Stimulated activated CD8-positive, alpha-beta memory T cell treated with anti-CD3 and anti-CD28 coated beads, Interleukin-7, amount 100 ng/mL, for 4 hours (primary cell): ENCODE measurements at places on chromosomes 1 and 21.

DNA sequence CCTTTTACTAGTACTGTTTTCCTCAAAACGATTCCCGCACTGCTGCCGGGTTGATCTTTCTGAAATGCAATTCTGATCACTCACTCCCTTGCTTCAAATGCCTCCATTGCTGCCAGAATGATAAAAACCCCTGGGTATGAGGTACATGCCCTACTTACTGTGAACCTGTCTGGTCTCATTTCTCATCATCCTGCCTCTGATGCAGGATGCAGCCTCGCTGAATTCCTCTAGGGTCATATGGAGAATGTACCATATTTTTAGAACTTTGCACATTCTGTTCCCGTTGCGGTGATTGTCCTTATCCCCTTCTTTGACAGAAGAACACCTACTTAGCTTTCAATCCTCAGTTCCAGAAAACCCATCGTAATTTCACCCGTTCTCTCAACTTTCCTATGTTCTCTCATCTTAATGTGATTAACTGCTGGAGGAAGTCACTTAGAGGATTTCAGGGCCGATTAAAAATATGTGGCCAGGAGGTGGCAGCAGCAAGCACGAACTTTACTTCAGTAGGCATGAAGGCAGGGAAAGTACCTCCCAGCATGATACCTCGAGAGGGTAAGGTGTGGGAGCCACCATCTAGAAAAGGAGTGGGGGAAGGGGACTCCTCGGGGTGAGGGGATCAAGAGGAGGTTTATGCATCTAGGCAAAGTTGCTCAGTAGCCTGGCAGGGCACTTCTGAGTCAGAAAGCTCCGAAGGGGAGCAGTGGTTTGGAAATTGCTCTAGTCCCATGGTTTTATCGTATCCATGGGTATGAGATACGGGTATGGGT is 361.5 kb upstream of the ZP4 start:
- DNase-seq: no peak

DNA sequence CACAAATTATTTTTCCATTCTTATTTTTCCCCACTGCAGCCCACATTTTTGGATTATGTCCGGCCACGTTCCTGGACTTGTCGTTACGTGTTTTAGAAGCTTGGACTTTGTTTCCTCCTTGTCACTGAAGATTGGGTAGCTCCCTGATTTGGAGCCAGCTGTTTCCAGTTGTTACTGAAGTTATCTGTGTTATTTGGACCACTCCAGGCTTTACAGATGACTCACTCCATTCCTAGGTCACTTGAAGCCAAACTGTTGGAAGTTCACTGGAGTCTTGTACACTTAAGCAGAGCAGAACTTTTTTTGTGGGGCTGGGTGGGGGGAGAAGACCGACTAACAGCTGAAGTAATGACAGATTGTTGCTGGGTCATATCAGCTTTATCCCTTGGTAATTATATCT is 12.2 kb upstream of the AXDND1 start:
- no peak for DNase-seq

DNA sequence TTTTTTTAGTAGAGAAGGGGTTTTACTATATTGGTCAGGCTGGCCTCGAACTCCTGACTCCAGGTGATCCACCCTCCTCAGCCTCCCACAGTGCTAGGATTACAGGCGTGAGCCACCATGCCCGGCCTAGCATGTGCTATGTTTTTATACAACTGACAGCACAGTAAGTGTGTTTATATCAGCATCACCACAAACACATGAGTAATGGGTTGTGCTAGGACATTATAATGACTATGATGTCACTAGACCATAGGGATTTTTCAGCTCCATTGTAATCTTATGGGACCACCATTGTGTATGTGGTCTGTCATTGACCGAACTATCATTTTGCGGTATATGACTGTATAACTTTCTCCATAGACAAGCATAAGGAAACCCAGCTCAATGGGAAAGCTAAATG is 6.3 kb downstream of the LEFTY2 start:
- DNase-seq: no peak

DNA sequence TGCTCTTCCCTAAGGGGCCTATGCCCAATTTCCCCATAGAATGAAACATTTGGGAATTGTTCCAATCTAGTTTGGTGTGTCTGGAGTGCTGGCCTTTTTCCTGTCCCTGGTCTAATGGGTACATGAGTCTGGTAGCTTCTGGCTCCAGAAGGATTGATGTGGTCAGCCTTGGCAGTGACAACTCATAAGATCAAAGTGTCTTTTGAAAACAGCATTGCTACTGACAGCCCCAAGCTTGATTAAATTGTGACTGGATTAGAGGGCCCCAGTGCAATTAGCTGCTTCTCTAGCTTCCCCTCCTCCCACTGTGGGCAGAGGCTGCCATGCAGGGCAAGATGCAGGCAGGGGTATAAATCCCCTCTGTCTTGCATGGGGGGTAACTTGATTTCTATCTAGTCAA is 130.9 kb downstream of the UCK2 start:
- DNase-seq: no peak

DNA sequence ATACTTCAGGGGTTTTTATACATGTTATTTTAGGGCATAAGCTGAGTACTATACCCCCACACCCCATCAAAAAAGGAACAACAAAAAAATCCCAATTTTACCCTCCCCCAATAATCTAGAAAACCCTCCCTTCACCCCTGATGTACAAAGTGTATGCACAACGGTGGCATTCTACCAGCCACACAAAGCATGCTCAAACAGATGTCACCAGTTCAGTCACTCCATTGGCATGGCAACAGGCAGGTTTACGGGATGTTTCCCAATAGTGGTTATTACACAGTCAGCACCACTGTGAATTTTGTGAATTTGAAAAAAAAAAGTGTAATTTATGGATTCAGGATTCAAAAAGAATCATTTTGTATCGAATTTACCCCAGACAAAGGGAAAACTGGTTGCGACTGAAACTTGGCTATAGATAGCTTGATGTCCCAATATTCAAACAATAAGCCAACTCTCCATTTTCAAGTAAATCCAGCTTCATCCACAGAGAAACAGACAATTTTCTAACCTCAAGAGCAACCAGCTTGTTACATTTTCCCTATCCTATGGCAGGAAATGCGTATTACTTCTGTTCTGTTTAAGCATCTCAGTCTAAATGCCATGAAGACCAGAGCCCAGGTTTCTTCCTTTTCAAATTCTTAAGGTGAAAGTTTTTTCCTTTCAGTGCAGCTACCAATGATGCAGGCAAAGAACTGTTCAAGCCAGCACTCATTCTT is 34.0 kb upstream of the SLC45A3 start:
- no peak for DNase-seq

DNA sequence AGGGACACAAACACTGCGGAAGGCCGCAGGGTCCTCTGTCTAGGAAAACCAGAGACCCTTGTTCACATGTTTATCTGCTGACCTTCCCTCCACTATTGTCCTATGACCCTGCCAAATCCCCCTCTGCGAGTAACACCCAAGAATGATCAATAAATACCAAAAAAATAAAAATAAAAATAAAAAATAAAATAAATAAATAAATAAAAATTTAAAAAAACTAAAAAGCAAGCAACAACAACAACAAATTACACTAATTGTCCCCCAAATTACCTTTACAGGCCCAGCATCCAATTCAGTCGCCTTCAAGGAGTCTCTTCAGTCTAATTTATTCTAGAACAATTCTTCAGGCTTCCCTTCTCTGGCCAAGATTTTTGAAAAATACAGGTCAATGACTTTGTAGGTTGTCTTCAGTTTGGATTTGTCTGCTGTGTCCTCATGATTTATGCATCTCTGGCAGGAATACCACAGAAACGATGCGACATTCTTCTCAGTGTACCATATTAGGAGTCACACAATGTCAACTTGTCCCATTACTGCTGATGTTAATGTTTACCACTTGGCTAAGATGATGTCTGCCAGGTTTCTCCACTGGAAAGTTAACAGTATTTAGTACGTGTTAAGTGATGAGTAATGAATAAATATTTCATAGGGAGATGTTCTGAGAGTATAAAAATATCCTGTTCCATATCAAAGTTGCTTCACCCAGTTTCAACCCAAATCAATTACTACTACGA is 20.3 kb upstream of the BMP8B start:
- no peak for DNase-seq

DNA sequence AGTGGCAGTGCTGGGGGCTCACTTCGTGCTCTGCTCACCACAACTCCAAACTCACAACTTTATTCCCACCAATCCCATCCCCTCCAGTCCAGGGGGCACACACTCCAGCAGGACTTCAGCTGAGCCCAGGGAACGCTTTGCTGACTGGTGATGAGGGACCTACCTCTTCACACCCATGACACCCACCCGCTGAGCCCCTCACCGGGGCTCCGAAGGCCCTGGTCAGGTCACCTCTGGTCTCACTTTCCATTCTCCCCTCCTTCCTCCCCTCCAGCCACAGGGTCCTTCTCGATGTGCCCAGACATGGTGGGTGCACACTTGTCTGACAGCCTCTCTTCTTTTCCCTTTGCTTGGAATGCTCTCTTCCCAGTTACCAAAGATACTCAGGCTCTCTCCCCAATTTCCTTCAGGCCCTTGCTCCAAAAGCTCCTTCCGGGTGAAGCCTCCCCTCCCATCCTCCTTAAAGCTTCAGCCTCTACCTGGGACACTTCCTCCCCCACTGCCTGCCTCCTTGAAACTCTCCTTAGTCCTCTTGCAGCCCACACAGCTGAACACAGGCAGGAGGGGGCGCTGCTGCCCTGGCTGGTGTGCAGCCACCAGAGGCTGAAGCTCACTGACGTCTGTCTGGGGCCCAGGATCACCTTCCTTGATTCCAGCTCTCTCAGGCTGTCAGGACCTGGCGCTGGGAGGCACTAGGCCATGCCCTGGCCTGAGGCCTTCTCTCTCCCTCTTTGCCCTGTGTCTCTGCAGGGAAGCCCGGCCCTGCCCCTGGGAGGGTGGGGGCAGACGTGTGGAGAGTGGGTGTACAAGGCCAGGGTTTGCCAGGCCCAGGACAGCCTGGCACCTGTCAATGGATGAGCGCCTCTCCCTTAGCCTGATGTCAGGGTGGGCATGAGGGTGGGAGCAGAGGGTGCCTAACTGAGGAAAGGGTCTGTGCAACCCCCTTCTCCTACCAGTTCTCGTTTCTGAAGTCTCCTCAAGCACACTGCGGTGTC is 1.6 kb downstream of the KCNE1 start:
- DNase-seq: no peak

DNA sequence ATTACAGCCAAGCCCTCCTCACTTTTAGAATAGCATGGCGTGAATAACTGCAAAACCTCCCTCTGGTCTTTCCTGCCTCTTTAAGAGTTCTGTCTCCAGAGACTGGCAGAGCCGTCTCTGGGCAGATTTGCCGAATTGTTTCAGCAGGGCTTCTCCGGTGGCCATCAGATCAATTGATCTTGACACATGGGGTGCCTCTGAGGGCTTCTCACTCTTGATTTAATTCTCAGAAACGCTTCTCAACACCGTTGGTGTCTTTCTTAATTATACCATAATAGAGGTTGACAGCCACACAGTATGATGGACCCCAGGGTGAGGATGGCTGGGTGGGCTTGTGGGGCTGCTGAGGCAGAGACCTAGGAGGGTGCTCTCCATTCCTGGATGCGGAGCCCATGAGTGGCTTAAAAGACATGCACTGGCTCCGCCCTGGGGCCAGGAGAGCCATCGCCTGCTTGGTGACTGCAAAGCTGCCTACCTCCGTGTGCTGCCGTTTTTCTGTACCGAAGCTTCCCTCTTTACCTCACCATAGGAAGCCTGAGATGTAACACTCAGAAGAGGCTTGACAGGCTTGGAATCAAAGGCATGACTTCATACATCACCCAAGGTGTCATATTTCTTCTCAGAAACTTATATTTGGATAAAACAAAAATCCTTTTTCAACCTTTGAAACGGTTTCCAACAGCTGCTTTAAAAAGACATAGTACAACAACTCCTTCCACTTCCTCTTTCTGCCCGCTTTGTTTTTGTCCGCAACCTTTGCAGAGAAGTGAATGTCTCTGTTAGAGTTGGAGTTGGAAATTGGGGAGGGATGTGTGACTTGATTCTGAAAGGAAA is 82.9 kb downstream of the GALNT2 start:
- no peak for DNase-seq
